ENCODE measurements at places on chromosomes 3 and 15.

DNA sequence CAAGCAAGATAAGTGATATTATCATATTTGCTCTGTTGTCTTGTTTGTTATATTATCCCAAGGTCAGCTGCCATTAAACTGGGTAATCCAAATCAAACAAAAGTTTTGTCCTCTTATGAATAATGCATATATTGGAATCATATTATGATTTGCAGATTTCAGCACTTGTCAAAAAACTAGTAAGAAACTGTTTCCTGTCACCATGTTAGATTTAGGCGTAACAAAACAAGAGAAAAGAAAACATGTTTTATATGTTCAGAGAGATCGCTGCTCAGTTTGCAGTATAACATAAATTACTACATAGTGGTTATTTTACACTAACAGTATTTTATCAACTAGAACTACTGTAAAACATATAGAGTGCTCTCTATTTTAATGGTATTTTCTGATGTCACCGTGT is 123.4 kb upstream of the ICE2 start:
- DNase-seq, result no peak

- DNase-seq, result no peak
Observed at GRCh38 chr15:57582090-57582489, 9.6 kb upstream of the MYZAP start.

DNA sequence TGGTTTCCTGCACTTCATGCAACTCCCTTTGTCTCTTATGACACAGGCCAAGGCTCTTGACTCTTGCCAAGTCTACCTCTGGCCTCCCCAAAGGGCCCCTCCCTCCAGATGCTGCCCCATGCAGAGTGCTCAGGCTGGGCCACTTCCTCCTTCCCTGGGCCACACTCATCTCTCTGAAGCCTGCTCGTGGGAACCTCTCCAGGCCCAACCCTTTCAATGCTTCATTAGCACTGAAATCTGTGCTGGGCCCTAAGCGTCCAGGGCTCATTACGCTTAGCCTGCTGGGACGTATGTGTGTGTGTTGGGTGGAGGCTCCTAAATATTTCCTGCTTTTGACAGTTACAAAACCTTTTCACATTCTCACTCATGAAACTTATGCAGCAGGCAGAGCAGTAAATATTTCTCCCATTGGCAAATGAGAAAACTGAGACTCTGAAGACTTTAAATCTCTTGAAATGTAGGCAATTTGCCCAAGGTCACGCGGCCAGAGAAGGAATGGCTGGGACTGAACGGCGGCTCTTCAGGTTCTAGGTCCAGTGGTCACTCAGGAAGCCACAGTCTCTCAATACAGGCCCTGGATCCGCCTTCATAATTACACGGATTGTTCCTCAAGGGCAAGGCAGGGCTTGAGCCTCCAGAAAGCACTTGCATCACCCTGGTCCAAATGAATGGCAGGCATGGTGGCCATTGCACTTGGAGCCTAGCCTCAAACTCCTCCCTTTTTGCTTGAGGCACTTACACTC is 241.7 kb upstream of the HES1 start:
- DNase-seq, result no peak

DNA sequence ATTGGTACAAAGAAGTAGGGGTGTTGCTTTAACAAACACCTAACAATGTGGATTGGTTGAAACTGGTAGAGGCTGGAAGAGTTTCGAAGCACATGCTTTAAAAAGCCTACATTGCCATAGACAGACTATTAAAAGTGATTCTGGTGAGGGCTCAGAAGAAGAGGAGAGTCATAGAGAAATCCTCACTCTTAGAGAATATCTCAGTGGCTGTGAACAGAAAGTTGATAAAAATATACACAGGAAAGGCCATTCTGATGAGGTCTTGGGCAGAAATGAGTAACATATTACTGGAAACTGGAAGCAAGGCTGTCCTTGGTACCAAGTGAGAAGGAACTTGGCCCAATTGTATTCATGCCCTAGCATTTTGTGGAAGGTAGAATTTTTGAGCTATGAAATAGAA is 173.7 kb upstream of the CRBN start:
- peak; percentile 1 for DNase-seq

DNA sequence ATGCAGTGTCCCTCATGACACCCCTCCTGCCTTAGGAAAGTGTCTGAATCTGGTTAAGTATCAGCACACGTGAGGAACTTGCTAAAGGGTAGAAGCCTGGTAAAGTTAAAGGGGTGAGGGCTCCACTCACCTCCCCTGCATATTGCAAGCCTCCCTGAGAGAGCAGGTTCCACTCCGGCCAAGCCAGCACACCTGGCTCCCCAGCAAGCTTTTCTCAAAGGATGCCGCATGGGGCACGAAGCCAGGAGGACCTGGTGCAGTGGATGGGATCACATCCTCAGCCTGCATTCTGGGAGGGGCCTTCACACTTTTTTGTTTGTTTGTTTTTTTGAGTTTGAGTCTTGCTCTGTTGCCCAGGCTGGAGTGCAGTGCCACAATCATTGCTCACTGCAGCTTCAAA is 79.9 kb downstream of the PCSK6 start:
- no peak for DNase-seq

GRCh38 chr3:139199421-139200010 is 144.3 kb upstream of the MRPS22 start:
- DNase-seq, result no peak

- DNase-seq, result no peak
Observed at GRCh38 chr3:69491975-69492374, 106.1 kb upstream of the FRMD4B start.

DNA sequence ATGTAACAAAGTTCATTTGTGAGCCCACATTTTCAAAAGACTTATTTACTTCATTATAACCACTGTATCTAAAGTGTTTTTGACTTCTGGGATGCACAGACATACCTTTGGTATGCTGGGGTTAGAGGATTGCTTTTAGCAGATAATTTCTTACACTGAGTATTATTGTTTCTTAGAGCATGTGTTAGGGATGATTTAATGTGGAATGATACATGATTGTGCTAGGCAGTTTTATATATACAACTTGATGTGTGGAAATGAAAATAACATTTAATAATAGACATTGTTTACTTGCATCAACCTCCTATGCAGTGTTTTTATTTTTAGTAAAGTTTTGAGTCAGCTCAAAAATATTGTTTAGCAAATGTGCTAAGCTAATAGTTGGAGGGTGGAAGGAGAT is 3.4 kb downstream of the KIF23 start:
- no peak for DNase-seq

DNA sequence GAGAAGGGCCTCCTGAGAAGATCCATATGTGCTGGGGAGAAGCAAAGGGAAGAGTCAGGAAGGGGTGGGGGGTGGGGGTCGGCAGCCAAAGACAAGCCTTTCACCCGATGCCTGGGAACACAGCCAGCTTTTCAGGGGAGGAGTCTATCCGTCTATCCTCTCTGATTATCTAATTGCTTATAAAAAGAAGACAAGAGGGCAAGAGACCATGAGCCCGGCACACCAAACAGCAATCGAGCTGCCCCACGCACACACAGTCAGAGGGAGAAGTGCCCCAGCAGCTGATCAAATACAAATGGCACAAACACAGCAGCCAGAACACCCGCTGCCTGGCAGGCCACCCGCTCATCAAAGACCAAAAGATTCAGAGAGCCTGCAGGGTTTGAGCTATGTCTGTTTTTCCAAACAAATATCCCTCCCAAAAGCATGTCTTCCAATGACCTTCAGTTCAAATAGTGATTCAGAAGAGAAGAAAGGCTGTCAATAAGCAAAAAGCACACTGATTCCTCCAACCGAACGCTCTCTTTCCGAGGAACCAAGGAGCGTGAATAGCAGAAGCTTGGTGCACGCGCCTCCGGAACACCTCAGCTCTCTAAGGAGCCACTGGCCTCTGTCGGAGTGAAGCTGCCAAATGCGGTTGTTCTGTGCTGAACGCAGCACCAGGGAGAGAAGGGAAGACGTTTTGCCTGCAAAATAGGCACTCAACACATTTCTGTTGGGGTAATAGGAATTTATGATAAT is 419.2 kb downstream of the OCA2 start:
- no peak for DNase-seq

- no peak for DNase-seq
Observed at GRCh38 chr15:56353740-56354139, 11.5 kb upstream of the TEX9 start.

DNA sequence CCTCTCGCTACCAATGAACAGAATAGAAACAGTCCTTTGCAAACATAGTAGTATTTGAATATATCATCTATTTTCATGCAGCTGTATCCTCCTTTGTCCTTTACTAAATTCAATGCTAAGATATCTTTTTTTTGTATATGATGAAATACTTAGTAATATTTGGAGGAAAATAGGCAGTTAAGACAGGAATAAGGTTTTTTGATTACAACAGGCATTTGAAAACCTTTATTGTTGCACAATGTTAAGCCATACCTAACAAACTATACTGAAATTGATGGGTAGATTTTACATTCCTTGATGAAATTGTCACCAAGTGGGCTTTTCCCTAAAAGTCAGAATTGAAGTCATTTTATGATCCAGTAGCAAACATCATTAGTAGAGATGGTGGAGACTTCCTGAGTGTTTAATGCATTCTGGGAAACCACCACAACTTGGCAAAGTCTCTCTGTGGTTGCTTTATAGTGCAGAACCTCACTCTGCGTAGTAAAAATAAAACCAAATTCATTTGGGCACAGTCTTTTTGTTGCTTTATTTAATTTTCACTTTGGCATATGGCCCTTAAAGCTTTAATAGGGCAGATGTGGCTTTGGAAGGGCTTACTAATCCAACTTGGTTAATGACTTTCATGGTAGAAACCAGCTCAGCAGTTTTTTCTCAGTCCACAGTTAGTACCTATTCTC is 216.0 kb downstream of the DIPK2A start:
- no peak for DNase-seq

GRCh38 chr3:141686466-141687291 is 51.4 kb upstream of the RNF7 start:
- DNase-seq, result no peak

DNA sequence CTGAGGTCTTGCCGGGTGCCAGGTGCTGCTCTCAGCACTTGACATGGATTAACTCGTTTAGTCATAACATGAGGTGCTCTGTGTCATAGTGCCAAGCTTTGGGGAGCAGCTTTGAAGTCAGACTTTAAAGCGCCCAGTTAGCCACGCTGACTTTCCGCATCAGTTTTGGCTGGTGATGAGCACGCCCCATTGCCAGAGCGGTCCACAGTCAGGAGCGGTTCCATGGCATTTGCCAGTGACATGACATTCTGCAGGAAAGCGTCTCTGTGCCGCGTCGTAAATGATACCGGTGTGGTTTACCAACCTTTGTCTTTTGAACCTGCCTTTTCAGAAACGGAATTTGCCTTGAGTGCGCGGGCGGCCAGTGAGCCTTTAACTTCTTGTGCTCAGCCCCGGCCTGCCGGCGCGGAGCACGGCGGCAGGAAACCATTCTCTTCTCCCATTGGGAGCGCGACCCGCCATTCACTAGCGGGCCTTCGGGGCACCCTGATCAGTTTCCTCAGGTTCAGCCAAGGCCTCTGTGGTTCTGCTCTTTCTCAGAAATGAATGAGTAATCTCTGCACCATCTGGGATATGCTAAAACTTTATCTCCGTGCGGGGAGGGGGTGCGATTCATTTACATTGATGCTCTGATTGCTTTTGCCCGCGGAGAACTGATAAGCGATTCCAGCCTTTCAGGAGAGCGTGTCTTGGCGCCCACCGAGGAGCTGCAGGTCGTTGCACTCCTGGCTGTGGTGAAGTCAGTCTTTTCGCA is 1.7 kb upstream of the SLC2A2 start:
- DNase-seq, result no peak

DNA sequence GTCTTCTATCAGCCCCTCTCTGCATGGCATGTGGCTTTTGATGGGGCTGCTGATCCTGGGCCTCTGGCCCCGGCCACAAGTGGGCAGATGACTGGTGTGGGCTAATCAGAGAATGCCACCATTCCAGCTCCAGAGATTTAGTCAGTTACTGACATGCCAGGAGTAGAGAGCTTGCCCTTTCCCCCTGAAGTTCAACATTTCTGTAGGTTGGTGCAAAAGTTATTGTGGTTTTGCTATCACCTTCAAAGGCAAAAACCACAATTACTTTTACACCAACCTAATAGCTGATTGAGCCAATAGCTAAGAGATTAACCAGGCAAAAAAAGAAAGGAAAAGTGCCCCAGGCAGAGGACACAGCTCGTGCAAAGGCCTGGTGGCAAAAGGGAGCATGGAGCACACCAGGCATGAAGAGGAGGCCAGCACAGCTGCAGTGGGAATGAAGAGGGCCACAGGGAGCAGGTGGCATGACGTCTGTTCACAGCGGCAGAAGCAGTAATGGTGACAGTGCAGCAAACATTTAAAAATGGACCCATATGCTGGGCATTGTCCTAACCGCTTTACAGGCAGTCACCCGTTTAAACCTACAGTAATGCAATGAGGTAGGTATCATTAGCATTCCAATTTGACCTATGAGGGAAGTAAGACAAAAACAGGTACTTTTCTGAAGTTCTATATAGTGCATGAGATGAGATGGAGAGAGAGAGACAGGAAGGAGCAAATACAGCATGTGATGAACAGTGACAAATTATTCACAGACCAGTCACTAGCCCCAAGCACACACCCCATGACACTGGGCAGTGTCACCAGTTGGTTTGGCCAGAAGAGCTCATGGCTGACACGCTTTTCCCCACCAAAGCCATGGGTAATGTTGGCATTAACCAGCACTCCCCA is 373.0 kb upstream of the PROK2 start:
- no peak for DNase-seq

GRCh38 chr3:16264174-16264707 is 502 bp downstream of the DPH3 start:
- no peak for DNase-seq

DNA sequence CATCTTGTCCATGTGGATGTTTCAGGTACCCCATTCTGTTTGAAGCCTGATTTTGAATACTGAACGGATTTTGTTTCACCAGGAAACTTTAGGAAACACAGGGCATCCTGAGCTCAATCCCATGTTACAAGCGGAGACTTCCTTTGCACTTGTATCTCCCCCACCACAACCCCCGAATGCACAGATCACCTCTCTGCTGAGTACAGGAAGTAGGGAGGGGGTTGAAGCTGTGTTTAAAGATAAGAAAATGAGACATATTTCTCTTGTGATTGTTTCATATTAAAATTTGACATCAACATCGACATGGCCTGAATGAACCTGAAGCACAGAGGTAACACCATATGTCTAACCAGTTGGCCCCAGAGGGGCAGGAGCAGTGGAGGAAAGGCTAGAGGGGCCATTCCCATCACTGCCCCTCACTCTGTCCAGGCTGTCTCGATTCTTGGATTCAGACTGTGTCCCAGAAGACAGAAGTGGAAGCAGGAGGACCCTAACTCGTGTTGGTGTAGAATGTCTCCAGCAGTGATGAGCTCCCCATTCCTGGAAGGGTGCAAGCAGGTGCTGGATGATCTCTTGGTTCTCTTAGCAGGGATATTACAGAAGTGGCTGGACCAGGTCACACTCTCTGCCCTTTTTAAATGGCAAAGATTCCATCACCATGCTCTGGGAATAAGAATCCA is 59.6 kb upstream of the IQSEC1 start:
- no peak for DNase-seq

- DNase-seq, result no peak
Observed at GRCh38 chr3:193910886-193911738, 224.8 kb upstream of the HES1 start.

GRCh38 chr3:131645638-131646037 is 142.9 kb upstream of the MRPL3 start:
- DNase-seq, result no peak
